ENCODE measurements at places on chromosomes 1 and 21.

DNA sequence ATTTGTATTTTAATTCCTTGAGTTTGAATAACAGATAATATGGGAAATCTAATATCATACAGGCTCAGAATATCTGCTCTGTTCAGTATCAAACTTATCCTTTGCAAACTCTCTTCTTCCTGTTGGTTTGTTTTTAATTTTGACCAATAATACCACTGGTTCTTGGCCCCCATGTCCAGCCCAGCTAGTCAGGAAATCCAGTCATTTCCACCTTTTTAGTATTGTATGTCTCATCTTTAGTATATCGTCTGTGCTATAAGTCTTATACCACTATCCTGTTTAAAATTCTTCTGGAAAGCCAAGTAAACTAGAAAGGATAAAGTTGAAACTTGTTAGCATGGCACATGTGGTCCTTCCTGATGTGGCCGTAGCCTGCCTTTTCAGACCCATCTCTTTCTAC, 10.7 kb downstream of the SCCPDH start:
- DNase-seq: no peak

GRCh38 chr1:112704934-112705627, 1.8 kb downstream of the RHOC start:
- DNase-seq: peak; percentile 83

DNA sequence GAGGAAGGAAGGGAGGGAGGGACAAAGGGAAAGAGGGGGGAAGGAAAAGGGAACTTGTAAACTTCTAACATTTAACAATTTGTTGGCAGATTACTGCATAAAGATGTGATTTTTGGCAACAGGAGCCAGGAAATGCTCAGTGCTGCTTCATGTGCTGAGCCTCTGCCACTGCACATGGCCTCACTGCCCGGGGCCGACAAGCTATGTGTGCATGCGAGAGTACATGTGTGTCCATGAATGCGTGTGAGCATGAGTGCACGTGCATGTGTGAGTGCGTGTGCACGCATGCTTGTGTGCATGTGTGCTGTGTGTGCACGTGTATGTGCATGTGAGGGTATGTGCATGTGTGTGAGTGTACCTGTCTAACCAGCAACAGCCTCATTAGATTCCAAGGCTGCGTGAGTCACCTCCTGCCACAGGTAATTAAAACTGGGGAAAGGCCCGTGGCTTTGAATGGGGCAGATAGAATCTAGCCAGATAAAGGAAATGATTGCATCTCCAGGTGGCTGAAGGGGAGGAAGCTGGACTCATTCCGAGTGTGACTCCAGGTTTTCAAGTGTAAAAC, 41.4 kb upstream of the TSPEAR start:
- no peak for DNase-seq

DNA sequence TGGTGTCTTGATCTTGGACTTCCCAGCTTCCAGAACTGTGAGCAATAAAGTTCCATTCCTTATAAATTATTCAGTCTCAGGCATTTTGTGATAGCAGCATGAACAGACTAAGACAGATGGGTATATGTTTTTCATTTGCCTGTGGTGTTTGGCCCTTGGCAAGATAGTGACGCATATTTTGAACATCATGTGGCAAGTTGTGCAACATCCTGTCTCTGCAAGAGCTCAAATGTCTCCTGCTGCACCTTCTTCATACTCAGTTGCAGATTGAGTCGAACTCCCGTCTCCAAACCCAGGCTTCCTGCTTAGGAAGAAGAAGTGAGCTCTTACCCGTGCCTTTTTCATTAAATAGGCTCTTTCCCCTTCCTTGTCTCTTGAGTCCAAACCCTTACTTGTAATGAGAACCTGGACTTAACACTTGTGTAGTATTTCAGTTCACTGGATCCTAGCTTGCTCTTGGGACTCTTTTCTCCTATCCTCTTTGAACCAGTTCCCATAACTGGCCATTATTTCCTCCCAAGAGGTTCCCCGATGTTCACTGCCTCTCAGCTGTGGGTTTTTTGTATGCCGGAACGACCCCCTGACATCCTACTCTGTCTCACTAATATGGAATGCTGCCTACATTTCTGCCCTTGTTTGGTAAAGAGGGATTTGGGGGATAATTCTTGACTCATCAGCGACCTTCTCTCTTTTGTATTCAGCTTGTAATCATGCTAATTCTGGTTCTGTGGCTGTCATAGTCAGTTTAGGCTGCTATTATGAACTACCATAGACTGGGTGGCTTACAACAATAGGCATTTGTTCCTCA, 125.0 kb upstream of the KCNK2 start:
- DNase-seq: no peak

DNA sequence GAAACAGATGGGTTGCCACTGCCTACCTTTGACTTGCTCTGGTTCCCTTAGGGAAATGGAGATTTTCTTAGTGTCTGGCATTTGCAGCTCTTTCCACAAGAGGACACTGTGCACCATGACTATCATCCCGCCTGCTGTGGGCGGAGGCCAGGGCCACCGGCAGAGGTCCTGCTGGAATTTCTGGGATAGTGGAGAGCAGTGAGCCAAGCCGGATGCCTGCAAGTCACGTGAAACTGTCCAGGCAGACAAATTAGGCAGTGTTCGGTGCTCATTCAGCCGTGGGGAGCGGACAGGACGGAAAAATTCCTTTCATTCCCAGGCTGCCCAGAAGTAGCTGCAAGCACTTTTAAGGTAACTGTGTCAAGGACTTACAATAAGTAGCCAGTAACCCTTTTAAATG, 43.4 kb downstream of the IGSF5 start:
- DNase-seq: no peak

GRCh38 chr21:42150474-42151085, 68.4 kb upstream of the ABCG1 start:
- DNase-seq: no peak

DNA sequence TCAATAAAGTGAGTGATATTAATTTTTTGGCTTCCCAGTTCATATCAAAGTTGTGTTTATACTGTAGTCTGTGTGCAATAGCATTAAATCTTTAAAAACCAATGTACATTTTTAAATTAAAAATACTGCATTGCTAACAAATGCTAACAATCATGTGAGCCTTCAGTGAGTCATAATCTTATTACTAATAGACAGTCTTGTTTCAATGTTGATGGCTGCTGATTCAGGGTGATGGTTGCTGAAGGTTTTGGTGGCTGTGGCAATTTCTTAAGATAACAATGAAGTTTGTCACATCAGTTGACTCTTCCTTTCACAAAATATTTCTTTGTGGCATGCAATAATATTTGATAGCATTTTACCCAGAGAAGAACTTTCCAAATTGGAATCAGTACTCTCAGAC, 109.0 kb downstream of the ZMYM4 start:
- no peak for DNase-seq

DNA sequence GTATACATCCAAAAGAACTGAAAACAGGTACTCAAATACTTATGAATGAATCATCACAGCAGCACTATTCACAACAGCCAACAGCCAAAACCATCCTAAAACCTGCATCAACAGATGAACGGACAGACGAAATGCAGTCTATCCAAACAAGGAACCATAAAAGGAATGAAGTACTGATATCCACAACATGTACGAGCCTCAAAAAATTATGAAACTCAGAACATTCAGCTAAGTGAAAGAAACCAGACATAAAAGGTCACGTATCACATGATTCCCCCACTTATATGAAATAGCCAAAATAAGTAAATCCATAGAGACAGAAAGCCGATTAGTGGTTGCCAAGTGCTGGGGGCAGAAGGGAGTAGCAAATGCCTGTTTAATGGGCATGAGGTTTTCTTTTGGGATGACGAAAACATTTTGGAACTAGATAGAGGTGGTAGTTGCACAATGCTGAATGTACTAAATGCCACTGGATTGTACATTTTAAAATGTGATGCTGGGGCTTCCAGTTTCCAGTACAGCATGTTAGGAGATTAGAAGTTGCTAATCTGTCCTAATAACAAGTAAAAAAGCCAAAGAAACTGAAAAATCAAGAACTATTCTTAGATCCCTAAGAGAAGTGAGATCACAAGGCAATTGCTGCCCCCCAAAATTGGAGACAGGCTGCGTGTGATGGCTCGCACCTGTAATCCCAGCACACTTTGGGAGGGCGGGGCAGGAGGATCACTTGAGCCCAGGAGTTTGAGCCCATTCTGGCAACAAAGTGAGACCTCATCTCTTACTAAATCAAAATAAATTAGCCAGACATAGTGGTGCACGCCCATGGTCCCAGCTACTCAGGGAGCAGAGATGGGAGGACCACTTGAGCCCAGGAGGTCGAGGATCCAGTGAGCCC, 25.3 kb downstream of the CLSTN1 start:
- DNase-seq: no peak

- no peak for DNase-seq
These were observed 18.4 kb upstream of the LY9 start for GRCh38 chr1:160777486-160778089.

DNA sequence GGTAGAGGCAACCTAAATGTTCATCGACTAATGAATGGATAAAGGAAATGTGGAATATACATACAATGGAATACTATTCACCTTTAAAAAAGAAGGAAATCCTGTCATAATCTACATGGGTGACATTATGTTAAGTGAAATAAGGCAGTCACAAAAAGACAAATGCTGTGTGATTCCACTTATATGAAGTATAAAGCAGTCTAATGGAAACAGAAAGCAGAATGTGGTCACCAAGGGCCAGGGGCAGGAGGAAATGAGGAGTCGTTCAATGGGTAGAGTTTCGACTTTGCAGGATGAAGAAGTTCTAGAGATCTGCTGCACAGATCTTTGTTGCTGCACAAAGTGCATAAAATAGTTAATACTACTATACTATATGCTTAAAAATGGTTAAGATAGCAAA, 7.8 kb downstream of the DIPK1A start:
- DNase-seq: no peak

GRCh38 chr1:37657620-37658412, 23.1 kb upstream of the RSPO1 start:
- no peak for DNase-seq

DNA sequence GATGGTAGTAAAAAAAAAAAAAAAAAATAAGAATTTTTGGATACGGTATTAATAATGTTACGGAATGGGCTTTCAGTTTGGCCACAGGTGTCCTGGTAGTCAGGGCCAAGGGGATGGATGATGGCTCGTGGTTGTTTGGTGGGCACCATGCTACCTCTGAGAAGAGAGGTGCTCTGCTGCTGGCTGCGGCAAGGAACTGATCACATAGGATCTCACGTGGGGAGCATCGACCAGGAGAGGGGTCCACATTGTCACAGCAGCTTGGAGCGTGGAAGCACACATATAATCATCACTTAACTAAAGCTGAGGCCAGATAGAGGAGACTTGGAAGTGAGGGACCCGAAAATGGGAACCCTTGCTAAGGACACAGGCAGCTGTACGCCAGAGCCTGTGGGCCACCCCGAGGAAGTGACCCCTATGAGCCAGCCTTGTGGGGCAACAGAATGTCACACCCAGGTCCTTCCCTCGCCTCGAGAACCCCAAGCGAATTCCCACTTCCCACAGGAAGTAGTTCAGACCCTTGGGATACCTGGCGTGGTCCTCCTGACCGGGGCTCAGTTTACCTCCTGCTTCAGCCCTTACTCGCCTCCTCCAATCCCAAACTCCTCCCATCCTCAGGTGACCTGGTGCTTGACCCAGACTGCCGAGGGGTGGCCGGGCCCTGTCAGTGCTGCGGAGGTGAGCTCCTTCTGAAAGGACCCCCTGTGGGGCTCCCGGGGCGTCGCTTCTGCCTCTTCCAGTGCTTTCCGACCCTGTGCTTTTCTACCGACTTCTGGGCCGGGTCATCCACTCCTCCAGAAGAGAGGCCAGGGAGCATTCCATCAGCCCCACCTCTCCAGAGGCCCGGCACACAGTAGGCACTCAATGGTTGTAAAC, 222.0 kb downstream of the CAMTA1 start:
- no peak for DNase-seq

- no peak for DNase-seq
These were observed 5.6 kb downstream of the TMEM61 start for GRCh38 chr1:54986025-54986424.
